Activated CD8-positive, alpha-beta T cell treated with anti-CD3 and anti-CD28 coated beads for 36 hours (primary cell): ENCODE measurements at places on chromosomes 1 and 21. TPM values are rescaled to one million over a fixed set of nuclear protein-coding genes. Genes with fewer than 3 reads are reported as not detected.

DNA sequence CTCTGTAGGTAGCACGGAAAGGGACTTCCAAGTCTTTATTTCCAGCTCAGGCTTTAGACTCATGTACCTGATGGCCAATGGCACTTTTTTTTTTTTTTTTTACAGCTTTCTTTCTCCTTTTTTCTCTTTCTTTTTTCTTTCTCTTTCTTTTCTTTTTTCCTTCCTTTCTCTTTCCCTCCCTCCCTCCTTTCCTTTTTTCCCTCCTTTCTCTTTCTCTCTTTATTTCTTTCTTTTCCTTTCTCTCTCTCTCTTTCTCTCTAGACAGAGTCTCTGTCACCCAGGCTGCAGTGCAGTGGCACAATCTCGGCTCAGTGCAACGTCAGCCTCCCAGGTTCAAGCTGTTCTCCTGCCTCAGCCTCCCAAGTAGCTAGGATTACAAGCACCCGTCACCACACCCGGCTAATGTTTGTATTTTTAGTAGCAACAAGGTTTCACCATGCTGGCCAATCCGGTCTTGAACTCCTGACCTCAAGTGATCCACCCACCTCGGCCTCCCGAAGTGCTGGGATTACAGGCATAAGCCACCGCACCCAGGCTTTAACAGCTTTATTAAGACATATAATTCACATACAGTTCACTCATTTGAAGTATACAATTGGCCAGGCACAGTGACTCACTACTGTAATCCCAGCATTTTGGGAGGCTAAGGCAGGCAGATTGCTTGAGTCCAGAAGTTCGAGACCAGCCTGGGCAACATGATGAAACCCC is 5.1 kb upstream of the DCAF8 start:
- DNase-seq = no peak

GRCh38 chr1:64748222-64748621 is 3.3 kb downstream of the RAVER2 start:
- DNase-seq = no peak

LRRC38 gene
- not detected for total RNA-seq

DNA sequence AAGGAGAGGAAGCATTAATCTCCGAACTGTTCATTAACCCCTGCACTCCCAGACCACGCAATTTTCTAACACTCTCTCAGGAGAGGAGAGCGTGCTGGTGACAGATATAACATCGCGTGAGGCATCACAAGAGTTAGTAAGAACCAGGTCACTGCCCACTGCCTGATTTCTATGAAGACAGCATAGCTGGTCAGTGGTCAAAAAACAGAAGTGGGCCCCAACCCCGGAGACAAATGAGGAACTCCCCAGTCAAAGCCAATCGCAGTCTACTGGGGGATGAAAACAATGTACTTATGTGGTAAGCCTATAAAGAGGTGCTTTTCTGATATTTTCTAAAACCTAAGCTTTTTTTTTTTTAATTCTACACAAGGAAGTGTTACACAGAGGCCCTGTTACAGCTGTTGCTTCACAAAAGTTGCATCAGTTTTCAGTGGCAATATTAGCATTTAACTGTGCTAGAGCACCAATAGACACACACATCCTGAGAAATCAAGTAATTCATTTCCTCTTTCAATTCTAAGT is 231.8 kb upstream of the IRF2BP2 start:
- peak; percentile 22 for DNase-seq

- DNase-seq = no peak
Measured at GRCh38 chr1:206729507-206729906, 41.1 kb upstream of the IL19 start.
